ENCODE measurements at places on chromosomes 16 and 17.

GRCh38 chr17:53470626-53471025, 352.1 kb upstream of the KIF2B start:
- DNase-seq = no peak

GRCh38 chr16:63466-63865, 9.0 kb downstream of the RHBDF1 start:
- DNase-seq = no peak

GRCh38 chr16:57231821-57232350, 13.2 kb upstream of the ARL2BP start:
- DNase-seq = no peak

GRCh38 chr16:17369421-17370222, 101.1 kb downstream of the XYLT1 start:
- peak; percentile 72 for DNase-seq

DNA sequence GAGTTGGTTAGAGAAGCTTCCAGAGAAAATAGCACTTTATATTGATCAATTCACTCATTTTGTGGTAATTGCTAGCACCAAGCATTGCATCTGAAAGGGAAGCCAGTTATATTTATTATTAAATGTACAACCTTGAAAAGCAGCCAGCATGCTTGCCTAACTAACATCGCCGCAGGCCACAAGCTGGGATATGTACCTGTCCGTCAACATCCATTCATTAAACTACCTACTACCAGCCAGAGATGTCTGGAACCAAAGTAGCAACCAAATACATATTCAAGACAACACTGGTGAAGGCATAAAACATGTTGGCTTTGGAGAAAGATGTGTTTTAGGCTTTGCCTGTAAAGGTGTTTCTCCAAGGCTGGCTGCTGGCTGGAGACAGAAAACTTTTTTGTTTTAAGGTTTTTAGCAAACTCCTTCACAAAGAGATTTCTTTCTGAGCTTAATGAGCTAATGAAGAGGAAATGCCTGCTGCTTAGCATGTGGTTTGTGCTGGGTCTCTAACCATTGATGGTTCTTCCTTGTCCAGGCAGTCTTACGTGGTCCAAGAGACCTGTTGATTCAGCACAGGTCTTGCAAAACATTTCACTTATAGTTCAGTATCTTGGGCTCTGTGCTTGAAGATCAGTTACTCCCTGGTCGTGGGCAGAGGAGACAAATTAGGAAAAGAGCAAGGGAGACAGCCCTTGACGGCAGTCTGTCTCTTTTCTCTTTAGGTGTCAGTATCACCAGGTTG, 3.1 kb downstream of the ITPRIPL2 start:
- no peak for DNase-seq

GRCh38 chr17:78708510-78708973, 73.5 kb downstream of the CYTH1 start:
- peak; percentile 76 for DNase-seq

DNA sequence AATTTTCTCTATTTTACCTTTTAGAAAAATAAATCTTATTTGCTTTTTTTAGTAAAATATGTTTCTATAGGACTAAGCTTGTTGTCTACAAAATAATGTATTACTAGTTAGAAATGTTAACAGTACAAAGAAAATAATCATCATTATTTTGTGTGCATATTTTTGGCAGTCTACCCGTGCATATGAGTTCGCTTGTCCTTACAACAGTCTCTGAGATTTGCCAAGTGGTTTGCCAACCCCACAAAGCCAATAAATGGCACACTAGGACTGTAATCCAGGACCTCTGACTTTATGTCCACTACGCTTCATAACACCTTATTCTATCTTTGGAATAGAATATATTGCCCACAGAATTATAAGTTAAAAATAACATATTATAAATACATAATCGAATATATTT, 152.0 kb downstream of the KCNJ2 start:
- DNase-seq = no peak

GRCh38 chr17:54982399-54982798, 13.8 kb downstream of the STXBP4 start:
- no peak for DNase-seq

- peak; percentile 70 for DNase-seq
Observed at GRCh38 chr17:30376621-30377452, 1.9 kb upstream of the CPD start.
